ENCODE measurements at places on chromosomes 2 and 18.

DNA sequence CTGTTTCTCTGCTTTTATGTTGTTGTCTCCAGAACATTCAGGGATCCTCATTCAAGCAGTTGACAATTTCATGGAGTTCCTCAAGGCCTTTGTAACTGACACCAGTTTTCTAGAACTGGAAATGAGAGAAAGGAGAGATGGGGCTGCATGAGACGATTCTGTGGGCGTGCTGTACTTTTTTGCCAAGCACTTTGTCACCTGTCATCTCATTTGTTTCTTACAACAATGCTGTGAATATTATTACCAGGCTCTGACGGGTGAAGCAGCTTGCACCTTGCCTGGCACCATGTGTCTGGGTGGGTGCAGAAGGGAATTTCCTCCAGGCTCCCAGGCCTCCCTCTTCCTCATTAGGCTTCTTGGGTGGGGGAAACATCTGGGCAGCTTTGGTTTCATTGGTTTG is 22.2 kb upstream of the ATOH8 start:
- DNase-seq = no peak

- DNase-seq = no peak
Measured at GRCh38 chr2:182359990-182360662, 66.7 kb downstream of the PDE1A start.

GRCh38 chr2:58896638-58897037 is 655.5 kb upstream of the FANCL start:
- DNase-seq = no peak

- no peak for DNase-seq
Measured at GRCh38 chr18:57909620-57910019, 106.5 kb upstream of the ATP8B1 start.

- DNase-seq = no peak
Measured at GRCh38 chr2:222582928-222583327, 73.0 kb downstream of the FARSB start.

- peak; percentile 67 for DNase-seq
Measured at GRCh38 chr2:98487806-98488189, 43.1 kb downstream of the INPP4A start.

DNA sequence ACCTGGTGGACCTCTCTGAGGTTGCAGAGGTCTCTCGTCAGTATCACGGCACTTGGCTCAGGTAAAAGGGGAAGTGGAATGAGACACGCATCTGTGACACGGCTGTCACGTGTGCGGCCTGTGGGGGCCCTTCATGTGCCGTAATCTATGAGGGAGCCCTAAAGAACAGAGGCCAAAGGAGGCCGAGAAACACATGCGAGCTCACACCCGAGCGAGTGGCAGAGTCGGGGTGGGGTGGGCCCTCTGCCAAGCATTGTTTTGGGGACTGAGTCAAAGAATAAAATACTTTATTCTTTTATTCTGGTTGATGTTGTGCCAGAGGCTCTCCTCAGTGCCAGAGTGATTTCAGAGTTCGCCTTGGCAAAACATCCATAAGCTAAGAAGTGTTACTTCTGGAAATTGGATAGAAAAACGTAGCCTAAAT is 43.3 kb downstream of the PLB1 start:
- DNase-seq = no peak

DNA sequence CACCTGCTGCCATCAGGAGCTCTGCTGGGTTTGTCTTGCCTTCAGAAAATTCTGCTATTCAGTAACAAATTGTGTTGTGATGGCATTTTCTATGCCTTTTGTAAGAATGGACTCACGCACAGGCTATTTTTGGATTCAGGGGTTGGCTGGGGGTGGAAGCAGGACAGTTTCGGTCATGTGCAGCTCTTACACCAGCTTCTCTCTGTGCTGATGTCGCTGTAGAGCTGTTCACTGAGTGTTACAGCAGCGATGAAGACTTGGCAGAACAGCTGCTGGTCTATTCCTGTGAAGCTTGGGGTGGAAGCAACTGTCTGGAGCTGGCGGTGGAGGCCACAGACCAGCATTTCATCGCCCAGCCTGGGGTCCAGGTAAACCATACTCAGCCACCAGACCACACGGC is 49.2 kb downstream of the TRPM8 start:
- no peak for DNase-seq

- no peak for DNase-seq
Measured at GRCh38 chr18:13451661-13452387, 233.3 kb downstream of the LDLRAD4 start.

GRCh38 chr2:68083346-68083745 is 20.5 kb upstream of the C1D start:
- no peak for DNase-seq

DNA sequence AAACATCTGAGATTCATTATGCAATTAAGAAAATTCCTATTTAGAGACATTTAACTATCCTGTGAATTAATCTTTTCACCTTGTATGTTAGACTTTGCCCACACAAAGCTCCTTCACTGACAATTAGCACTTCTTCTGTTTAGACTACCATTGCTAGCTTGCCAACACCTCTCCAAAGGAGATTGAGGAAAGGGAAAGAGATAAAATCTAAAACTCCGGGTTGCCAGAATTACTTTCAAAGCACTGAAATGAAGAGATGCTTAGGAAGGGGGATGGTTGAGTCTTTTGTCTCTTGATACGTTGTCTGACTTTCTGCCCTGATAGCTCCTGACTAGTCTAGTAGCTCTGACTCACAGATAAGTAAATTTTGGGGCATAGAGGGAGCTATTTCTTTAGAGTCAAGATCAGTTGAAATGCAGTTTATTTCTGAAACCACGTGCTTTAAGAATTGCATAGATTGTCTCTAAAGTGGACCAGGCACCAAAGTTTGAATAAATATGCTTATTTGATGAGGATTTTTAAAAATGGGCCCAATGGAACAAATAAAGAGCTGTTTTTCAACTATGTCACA is 74.1 kb upstream of the DSEL start:
- no peak for DNase-seq

- DNase-seq = no peak
Measured at GRCh38 chr18:51076503-51076902, 46.5 kb downstream of the SMAD4 start.

GRCh38 chr2:205712508-205712907 is 30.2 kb downstream of the NRP2 start:
- DNase-seq = no peak

DNA sequence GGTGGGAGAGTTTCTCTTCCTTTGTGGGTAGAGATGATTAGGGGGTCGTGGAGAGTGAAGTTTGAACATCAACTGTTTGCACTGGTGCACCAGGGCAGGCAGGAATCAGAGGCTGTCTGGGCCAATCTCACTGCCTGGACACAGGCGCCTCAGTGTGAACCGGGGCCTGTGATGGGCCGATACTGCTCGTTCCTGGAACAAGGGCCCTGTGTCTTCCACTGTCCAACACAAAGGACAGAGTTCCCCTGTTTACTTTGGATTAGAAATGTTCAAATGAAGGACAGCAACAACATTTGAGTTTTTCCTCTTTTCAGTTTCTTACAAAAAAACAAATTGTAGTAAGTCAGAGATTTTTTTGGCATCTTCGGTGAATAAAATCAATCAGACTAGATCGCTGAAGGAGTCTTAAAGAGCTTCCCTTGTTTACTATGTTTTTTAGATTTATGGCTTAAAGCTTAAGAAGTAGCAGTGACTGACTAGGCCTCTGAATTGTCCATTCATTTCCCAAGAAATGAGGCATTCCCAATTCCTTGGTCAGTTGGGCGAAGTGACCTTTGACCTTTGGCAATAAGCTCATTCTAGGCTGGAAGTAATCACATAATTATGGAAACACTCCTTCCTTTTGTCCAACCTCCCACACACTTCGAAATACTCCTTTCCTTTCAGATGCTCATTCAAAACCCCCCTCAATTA is 11.6 kb upstream of the TGFA start:
- no peak for DNase-seq

DNA sequence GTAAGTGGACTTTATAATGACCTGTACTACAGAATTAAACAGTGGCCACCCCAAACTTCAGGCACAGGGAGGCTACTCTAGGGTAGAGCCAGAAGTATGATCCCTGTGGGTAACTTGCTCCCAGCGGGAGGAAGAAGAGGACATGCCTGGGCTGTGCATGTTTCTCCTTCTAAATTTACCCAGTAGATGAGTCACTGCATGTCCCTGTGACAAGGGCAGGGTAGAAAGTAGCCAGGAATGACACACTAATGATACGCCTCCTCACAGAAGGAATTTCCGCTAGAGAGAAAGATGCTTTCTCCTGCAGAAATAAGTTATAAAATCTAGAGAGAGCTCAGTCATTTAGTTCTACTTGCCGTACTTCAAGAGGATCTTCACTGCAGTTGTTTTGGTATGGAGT is 7.5 kb downstream of the ACYP2 start:
- DNase-seq = no peak

- DNase-seq = no peak
Measured at GRCh38 chr2:72932045-72932740, 14.9 kb downstream of the EMX1 start.

- peak; percentile 51 for DNase-seq
Measured at GRCh38 chr2:239322416-239323086, 78.3 kb downstream of the HDAC4 start.

All from CD4-positive, alpha-beta T cell treated with Interleukin-17A for 1 hour (primary cell).